ENCODE measurements at places on chromosomes 16 and 17. TPM values are rescaled to one million over a fixed set of nuclear protein-coding genes. Genes with fewer than 3 reads are reported as not detected.

CCL1 gene
- total RNA-seq: not detected

CDC6 gene
- total RNA-seq: 4.2 TPM

CCDC78 gene
- total RNA-seq: not detected

HSPB9 gene
- not detected for total RNA-seq

EVI2A gene
- 1.0 TPM for total RNA-seq

SALL1 gene
- not detected for total RNA-seq

GRIN2A gene
- 0.52 TPM for total RNA-seq

NUDT16L1 gene
- 28.2 TPM for total RNA-seq

ACAP1 gene
- 2.1 TPM for total RNA-seq

QRICH2 gene
- total RNA-seq: 2.1 TPM
